ENCODE measurements at places on chromosomes 1 and 21.

GRCh38 chr1:99768524-99769245, 2.2 kb upstream of the FRRS1 start:
- DNase-seq = no peak

DNA sequence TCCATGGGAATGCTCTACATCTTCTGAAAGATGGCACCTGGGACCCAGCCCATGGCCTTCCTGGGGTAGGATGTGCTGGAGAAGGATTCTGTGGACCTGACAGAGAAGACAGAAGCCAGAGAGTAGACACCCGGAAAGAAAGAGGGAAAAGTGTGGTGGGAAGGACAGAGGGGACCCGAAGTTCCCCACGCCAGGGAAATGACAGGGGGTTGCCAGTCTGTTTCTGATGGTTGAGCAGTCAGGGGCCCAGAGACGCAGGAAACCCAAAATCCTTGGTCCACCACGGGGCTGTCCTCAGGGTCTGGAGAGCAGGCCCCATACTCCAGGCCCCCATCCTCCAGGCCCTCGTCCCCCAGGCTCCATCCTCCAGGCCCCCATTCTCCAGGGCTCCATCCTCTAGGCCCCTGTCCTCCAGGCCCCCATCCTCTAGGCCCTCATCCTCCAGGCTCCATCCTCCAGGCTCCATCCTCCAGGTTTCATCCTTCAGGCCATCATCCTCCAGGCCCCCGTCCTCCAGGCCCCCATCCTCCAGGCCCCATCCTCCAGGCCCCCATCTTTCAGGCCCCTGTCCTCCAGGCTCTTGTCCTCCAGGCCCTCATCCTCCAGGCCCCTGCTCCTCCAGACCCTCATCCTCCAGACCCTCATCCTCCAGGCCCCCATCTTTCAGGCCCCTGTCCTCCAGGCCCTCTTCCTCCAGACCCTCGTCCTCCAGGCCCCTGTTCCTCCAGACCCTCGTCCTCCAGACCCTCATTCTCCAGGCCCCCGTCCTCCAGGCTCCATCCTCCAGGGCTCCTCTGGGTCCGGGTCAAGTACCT, 1.0 kb upstream of the TFF2 start:
- no peak for DNase-seq

DNA sequence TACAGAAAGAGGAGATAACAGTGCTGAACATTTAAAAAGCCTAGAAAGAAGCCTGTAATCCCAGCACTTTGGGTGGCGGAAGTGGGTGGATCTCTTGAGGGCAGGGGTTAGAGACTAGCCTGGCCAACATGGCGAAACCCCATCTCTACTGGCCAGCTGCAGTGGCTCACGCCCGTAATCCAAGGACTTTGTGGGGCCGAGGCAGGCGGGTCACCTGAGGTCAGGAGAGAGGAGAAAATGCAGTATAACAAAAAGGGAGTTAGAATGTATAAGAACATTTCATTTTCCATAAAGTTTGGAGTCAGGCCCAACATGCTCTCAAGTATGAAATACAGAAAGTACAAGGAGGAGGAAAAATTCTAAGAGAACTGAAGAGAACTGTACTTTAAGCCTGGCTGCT, 134.5 kb downstream of the SMYD3 start:
- no peak for DNase-seq

- DNase-seq = peak; percentile 30
Measured at GRCh38 chr1:209611771-209612570, 28.5 kb downstream of the CAMK1G start.

DNA sequence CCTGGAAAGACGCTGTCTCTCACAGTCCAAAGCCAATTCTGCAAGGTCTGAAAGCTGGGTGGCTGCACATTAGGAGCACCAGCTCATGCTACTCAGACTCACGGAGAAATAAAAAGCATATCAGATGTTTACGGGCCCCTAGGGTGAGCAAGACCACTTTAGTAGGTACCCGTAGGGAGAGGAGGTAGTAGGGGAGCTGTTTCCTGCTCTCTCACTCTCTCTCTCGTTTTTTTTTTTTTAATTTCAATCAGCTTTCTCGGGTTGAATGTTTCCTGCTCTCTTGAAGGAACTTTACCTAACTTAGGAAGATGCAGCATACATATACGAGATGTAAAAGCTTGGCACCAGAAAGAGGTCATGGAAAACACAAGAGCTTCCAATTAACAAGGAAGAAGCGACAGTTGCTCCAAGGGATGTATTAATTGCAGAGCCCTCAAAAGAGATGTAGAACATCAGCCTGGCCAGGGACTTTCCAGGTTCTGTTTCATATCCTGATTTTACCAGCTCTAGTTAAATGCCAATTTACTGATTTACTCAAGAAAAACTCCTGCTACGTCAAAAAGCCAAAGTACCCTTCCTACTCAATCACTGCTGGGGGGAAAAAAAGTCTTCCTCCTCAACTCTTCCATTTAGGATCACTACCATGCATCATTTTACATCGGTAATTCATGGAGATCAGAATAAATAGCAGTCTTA, 3.1 kb downstream of the LORICRIN start:
- DNase-seq = no peak

- DNase-seq = no peak
Measured at GRCh38 chr1:53944469-53945182, 873 bp downstream of the IFT25 start.

- DNase-seq = no peak
Measured at GRCh38 chr21:45916011-45916840, 65.3 kb upstream of the COL6A1 start.

All from T-helper 2 cell (primary cell).